ENCODE measurements at places on chromosomes 16 and 17.

DNA sequence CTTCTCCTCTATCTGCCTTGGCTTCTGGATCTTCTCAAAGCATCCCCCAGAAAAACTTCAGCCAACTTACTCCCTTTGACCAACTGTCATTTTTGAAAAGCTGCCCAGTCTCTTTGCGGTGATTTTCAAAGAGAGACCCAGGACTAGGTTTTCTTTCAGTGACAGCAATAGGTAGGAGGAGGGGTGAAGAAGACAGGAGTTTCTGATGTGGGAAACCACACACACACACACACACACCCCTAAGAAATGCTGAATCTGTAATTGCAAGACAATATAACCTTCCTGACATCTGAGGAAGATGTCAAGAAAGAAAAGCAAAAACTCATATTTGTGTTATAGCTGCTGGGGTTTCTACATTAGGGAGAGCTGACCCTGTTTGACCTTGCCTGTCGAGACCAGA lies 5.2 kb downstream of the FAM20A start:
- no peak for DNase-seq

DNA sequence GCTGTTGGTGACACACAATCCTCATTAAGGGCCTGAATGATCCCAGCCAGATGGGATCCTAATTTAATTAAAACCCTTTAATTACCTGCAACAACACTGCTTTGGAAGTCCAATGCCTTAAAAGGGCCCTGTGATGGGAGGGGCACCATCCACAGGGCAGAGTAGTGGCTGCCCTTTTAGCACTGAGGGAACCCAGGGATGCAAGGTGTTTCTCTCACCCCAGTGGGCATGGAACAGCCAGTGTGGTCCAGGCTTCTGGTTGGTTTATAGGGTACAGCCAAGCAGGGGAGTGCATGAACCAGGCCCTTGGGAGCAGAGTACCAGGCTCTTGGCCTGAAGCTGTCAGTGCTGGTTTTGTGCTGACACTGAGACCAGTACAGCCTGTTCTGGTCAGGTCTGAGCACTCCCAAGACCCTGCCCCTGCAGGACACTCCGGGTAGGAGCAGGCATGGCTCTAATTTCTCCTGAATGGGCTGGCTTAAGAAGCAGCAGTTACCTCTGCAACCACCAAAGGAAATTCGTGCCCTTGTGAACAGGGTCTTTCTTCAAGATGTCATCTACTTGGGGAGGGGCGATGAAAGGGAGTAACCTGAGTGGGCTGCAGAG lies 9.9 kb downstream of the NXPH3 start:
- no peak for DNase-seq

- no peak for DNase-seq
These were observed 31.4 kb downstream of the ACTG1 start for GRCh38 chr17:81481073-81481799.

DNA sequence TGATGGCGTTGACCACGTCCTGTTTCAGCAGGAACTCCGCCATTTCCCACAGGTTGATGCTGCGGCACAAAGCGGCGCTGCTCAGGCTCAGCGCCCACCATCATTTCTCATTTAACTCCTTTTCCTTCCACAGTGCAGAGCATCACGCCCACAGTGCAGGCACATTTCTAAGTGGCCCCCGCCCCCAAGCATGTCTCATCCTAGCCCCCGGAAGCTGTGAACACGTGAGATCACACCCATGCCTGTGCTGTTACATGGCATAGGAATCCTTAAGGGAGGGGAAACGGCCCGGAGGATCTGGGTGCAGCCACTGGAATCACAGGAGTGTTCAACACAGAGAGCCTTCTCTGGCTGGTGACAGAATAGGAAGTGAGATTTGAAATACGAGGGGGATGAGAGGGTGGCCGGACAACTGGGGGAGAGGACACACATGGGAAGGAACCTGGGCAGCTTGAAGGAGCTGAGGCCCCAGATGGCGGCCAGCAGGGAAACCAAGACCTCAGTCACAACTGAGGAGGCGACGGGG lies 4.7 kb downstream of the NAGPA start:
- DNase-seq: no peak

DNA sequence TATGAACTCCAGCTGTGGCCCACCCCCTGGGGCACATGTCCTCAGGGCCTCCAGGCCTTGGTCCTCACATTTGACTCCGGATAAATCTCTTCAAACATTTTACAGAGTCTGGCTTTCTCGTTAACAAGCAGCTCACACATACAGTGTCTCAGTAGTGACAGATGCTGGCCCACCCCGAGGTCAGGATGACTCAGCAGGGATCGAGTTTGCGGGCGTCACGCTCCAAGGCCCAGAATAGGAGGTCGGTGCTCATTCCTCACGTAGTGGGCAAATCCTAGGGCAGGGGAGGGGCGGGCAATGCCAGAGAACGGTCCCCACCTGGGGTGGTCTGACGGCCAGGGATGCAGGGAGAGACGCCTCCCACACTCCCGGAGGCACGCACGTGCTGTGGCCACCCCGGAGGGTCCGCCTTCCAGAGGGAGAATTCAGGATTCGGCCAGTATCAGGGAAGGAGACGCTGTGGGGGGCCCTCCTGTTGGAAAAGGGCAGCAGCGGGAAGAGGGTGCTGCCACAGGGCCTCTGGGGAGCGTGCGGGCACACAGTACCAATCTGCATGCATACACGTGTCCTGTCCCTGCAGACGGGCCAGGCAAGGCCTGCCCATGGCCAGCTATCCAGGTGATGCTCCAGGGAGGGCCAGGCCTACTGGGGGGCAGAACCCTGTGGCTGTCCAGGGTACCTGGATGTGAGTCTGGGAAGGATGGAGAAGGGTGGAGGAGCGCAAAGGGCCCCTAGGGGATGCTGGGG lies 8.6 kb downstream of the SLC7A5 start:
- DNase-seq: no peak

DNA sequence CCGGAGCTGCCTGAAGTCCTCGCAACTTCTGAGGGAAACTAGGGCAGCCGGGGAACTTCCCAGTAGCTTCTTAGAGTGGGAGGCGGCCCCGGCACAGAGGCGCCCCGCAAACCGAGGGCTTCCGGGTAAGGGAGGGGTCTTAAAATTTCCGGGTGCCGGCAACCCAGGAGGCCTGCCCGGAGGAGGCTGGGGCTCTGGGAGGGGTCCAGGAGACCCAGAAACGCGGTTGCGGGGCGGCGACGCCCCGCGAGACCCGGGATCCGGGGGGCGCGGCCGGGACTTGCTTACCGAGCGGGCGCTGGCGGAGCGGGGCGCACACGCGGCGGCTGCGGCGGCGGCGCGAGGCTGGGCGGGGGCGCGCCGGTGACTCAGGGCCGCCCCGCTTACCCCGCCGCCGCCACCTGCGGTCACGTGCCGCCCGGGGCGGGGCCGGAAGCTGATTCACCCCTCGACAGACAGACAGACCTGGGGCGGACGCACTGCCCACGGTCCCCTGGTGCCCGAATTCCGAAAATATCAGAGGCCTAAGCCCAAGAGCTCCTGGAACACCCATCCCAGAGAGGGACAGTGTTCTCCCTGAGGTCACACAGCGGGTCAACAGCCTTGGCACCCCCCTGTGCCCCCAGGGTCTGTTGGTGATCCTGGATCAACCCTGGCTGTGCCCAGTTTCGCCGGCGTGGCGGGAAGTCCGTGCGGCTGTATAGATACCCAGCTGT lies at the start of gene FAM83G:
FAM83G (minus strand) TSS at position 344 of the 716 bp plus-strand sequence. CDS start 723 bp downstream, outside the sequence.
- peak; percentile 51 for DNase-seq

- DNase-seq: no peak
These were observed 6.9 kb downstream of the TBX6 start for GRCh38 chr16:30084816-30085159.

DNA sequence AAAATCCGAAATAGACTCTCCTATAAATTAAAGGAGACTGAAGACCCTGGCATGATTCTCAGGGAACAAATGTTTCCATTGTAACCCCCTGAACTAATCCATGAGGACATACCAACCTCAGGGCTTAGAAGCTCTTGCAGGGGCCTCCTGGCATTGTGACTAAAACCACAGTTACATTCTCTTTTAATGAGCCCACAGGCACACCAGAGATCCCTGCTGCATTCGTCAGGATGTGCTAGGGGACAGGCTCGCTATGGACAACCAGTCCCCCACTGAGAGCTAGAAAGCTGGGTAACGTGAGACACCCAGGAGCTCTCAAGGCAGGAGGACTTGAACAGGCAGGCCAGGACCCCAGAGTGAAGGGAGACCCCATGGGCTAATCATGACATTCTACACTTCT lies 140.6 kb upstream of the TNRC6C start:
- no peak for DNase-seq

DNA sequence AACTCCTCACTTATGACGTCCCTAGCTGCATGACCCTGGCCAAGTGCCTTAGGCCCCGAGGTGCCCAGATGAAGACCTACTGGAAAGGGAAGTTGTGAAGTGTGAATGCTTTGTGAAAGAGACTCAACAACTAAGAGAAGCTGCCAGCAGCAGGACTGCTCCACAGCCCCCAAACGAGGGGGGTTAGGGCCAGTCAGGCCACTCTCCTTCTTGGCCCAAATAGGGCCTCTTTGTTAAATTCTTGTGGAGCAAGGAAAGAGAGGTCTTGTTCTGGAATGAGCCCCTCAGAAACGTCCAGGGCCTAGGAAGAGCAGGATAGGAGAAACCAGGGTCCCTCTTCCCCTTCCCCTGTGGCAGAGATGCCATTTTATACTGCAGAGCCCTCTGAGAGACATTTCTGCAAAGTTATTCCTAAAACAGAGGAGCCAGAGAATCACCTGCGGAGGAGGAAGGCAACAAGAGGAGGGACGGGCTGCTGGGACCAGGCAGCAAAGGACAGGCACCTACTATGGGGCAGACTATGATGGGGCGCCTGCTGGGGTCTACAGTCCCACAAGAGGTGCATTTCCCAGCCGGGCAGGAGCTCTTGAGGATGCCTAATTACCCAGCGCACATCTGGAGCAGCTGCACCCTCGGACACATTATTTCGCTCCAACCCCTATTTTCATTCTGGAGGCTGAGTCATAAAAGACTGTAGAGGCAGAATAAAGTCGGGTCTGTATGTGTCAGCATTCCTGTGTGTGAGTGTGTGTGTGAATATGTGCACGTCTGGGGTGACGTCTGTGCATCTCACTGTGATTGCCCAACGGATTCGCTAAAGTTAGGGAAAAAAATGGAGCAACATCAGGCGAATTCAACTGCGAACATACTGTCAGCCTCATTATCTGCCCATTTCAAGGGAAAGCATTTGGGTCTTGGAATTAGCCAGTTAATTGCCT lies 11.4 kb upstream of the HOXB9 start:
- DNase-seq: no peak

DNA sequence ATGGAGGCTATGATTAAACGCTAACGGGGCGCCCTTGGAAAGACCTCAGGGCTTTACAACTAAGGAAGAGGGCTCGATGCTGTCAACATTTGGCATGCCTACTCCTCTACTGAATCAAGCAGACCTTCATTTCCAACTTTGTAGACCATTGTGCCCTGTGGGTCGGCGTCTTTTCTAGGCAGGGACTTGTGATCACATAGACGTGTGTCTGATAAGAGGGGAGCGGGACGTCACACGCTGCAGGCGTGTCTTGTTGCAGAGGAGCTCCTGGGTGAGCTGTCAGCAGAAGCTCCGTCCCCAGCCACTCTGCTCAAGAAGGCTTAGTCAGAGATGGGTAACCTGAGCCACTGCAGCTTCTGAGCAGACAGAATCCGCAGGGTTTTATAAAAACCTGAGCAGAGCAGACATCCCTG lies 2.8 kb downstream of the MAPK8IP3 start:
- DNase-seq: no peak

DNA sequence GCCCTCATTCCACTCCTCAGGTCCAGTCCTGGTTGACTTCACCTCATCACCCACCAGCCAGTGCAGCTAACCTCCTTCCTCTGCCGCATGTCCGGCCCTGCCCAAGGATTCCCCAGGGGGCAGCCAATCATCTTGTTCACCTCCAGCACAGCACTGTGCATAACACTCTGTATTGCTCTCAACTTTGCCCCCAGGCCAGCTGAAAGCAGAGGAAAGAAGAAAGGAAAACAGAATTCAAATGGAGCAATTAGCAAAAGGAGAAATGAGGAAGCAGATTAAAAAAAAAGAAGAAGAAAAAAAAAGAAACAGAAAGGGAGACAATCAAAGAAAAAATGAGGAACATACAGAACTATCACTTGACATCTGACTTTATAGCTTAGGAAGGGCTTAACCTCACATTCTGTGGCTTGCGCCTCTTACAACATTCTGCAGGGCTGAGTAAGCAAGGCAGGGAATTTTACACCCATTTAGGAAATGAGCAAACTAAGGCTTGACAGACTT lies 26.1 kb downstream of the GAS7 start:
- no peak for DNase-seq

- no peak for DNase-seq
These were observed 919.1 kb upstream of the EEF2KMT start for GRCh38 chr16:6016530-6017184.

DNA sequence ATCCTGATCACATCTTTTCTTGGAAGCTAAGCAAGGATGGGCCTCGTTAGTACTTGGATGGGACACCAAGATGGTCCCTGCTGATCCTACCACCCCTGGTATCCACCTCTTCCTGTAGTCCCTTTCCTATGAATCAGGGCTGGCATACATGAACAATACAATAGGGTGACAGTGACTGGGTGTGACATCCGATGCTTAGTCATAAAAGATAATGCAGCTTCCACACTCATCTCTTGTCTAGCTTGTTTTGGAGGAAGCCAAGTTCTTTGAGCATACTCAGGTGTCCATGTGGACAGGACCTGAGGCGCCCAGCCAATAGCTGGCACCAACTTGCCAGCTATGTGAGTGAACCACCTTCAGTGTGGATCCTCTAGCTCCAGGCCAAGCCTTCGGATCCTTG lies 62.5 kb upstream of the NFAT5 start:
- DNase-seq: no peak

DNA sequence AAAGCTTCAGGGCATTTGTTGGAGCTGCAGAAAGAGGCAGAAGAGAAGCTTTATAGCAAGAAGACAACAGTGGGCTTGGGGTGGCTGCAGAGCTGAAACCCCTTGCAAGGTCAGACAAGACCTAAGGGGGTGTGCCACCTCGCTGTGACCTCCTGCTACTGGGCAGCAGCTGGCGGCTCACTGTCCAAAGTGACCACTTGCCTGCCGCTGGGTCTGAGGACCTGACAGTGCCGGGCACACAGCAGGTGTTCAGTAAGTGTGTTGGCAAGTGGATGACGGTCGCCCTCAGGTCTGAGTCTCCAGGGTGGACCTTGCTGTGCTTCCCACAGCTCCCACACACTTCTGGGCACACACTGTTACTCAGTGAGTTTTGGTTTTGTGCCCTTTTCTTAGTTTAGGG lies 336.5 kb downstream of the C16orf95 start:
- no peak for DNase-seq

Measured in HCT116 (cell line).